ENCODE measurements at places on chromosomes 6 and 20. TPM values are rescaled to one million over a fixed set of nuclear protein-coding genes. Genes with fewer than 3 reads are reported as not detected.
A peak's percentile ranks its signal among the peaks of the same experiment; 100 is the strongest.

DNA sequence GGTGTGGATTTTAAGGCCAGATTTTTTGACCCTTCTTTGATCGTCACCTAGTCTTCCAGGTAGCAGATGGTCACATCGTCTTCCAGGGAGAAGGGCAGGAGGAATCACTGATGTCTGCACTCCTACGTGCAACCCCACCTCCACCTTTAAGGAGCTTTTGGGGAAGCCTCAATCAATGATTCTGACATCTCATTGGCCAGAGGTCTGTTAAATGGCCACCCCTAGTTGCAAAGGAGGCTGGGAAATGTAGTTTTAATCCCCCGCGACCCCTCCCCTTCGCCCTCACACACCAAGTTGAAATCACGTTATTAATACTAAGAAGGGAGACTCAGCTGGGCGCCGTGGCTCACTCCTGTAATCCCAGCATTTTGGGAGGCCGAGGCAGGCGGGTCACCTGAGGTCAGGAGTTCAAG is 151.4 kb downstream of the BCAS1 start:
- DNase-seq, result no peak

Gene SCGN
- 0.89 TPM for total RNA-seq

DNA sequence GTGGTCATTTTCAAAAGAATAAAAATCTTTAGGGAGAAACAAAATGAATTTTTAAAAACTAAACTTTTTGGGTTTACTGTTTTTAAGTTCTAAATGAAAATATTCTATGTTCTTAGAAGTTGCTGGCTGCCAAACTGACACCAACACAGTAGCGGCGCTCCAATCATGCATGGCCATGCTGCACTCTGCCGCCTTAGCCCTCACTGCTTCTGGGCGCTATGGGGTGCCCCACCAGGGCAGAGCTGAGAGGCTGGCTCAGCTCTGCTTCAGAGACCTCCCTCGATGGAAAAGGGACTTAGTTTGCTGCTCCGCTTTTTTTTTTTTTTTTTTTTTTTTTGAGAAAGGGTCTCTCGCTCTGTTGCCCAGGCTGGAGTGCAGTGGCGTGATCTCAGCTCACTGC is 20.9 kb downstream of the EZR start:
- no peak for DNase-seq

DNA sequence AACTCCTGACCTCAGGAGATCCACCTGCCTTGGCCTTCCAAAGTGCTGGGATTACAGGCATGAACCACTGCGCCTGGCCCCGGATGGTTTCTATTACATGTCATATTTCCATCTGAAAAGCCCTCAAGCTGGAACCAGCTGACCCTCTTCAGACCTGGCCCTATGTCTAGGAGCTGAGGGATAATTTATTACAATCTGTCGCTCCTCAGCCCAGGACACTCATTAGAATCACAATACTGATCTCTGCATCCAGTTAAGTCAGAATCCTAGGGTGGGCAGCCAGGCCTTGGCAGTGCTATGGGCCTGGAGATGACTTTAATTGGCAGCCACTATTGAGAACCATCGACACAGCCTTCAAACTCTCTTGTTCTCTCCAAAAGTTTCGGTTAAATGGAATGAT is 162.6 kb upstream of the SNX9 start:
- DNase-seq, result no peak

Gene CRISP2
- total RNA-seq, result not detected

Gene TMEM181
- total RNA-seq, result 20.1 TPM

Gene NTSR1
- total RNA-seq, result 0.10 TPM

Gene GLP1R
- total RNA-seq, result 0.10 TPM

DNA sequence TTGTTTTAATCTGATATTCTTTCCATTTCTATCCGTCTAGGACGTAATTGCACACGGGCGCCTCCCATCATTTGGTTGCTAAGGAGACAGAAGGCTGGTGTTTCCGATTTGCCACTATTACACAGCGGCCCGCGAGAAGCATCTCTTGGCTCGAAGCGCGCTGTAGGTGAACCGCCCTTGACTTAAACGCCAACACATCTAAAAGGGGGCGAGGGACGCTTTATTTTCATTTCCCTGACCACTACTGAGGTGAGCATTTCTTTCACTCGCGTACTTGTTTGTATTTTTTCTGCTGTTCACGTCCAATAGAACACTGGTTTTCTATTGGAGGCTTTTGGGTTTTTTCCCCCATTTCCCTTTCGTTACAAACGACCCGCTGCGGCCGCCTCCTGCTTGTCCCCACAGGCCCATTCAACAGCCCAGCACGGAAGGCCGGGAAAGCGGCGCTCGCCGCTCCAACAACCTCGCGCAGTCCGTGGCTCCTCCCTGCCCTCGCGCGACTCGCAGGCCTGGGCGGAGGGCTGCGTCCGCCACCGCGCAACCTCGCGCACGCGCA is 505 bp upstream of the WRNIP1 start:
- DNase-seq, result peak; percentile 81

DNA sequence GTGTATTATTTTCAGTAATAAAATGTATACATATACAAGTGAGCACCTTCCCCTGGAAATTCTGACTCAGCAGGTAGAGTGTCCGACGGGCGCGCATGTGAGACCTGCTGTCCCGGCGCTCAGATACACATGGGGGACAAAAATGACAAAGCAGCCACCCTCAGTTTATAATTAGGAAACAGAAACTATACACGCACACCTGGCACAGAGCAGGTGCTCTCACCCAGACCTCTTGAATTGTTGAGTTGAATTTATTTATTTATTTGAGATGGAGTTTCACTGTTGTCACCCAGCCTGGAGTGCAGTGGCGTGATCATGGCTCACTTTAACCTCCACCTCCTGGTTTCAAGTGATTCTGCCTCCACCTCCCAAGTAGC is 180.4 kb downstream of the ZDHHC14 start:
- DNase-seq, result no peak

DNA sequence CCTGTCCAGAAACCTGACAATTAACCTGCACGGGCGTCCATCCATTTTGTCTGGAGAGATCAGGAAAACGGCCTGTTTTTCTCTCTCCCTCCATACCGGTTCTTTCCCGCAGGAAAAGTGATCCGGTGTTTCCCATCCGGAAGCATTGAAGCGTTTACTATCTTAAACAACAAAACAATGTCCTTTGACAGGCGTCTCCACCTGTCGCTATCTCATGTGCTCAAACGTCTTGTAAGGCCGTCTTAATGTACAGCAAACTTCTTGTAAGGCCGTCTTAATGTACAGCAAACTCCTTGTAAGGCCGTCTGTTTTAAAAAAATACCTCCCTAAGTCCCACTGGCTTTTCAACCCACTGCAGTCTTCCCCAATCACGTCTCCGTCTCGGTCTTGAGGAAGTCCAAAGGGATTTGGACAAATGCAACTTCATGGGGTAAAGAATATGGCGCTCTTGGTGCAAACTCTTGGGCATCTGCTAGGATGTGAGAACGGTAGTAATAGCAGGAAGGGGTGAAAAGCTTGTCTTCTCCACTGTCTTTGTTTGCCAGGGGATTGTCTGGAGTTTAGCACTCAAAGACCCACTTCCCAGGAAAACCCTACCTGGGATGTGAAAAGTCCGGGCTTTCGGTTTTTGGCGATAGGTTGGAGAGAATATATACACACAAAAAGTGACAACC is 29.9 kb upstream of the TRIM27 start:
- DNase-seq, result no peak

DNA sequence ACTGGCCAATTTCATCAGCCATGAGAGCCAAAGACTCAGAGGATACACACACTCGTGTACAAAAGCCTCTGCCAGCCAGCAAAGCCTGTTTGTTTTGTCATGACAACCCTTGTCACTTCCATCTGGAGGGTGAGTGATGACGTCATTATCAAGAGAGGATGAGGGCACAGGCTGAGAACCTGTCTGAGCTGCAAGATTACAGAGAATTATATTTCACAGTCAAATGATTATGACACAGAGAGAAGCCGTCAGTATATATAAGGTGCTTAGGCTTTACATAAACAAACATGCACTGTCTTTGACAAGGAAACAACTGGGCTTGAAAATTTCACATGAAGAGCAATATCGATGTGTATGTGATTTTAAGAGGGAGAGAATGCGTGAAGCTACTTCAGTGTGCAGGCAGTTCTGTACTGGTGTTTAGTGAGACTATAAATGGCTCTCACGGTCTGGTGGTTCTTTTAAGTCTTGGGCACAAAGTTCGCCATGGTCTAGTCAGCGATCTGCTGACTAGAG is 36.5 kb upstream of the BCLAF1 start:
- DNase-seq, result no peak

Gene RHAG
- total RNA-seq, result 5.8 TPM
